Effector CD8-positive, alpha-beta T cell (primary cell): ENCODE measurements at places on chromosomes 12 and 14.

DNA sequence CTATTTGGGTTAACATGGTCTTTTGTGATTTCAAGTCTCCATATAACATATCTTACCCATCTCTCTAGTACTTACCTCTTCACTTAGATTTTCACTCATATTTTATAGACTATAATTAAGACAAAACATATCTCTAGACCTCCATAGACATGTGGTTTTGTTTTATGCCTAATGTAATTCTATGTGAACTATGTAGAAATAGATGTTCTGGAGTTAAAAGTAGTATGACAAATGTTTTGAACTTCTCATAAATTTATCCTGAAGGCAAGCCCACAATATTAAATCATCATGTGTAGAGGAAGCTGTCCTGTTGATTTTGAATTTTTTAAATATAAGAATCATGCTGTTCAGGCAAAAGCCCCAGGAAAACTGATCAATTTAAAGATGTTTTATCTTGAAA lies 169.2 kb downstream of the SYT1 start:
- DNase-seq: no peak

DNA sequence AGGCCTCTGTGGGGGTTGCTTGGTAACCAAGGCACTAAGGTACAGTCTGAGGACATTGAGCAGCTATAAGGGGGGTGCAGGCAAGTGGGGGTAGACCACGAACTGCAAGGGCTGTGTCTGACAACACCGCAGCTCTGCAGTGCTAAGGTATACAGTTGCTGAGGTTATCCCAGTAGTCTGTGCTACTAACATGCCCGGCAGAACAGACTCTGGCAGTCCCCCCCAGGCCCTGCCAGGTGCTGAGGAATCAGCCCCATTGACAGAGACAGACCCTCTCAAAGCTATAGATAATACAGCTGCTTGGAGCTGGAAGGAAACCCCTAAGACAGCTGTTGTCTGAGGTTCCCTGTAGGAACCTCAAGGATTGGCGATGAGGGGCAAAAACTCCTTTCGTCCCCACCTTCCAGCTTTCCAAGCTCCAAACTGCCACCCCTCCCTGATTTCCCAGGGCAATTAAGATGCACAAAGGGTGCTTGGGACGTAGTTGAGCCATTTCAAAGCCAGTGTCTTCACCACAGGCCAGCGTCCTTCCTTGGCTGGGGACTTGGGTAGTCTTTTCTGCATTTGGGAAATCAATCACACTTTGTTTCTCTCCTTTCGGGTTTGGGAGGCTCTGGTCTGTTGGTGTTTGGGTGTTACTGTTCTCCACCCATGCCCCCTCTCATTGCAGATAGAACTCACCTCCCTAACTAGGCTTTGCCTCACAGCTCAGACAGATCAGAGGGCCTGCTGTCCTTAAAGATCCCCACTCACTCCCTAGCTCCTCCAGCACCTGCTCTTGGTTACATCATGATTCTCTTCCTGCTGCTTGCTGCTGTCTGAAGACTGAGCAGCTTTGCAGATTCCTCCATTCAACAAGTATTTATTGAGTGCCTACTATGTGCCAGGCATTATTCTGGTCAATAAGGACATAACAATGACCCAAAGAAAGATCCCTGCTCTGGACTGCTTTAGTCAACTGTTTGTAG lies 2.0 kb upstream of the MYH7 start:
- no peak for DNase-seq

GRCh38 chr14:55518391-55518790 lies 61.6 kb upstream of the KTN1 start:
- no peak for DNase-seq

DNA sequence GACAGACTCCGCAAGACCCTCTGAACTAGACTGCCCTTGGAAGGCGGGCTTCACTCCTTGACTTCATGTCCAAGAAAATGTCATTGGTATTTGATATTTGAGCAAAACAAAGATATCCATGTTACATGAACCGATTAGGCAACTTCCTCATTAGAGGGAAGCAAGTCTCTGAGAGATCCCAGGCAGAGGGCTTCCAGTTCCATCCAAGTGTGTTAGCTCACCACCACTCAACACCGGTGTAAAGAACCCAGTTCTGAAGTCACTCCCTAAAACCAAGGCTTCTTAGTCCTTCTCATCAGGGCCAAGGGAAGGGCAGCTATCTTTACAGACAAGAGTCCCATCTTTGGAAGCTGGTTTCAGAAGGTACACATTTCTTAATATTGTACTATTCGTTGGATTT lies 87.2 kb upstream of the CDKN3 start:
- no peak for DNase-seq

DNA sequence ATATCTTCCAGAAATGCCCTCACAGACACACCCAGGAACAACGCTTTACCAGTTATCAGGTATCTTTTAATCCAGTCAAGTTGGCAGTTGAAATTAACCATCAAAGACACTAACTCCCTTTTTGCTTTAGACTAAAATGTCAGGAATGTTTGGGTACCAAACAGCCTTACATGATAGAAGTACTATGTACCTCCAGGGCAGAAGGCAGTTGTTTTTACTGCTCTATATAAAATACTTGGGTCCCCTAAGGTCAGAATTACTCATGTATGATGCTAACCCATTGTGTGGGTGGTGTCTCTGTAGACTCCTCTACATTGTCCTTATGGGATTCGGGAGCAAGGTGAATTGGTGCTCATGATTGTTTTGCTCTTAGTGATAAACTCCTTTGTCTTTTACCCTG lies 492.5 kb upstream of the FLRT2 start:
- DNase-seq: no peak

DNA sequence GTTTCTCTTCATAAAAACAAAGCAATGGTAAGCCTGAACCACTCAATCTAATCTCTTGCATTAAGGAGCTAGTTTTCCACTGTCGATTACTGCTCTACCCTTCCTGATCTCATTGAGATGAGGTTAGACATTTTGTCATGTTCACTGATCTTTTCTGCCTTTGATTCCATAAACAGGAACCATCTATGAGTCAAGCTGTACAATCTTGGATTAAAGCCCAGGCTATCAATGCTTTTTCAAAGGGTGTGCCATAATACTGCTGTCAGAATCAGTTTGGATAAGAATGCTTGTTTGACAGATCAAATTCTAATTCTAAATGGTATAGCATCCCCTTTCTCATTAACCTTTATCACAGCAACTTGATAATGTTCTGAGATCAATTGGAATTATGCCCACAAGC lies 16.1 kb downstream of the GRIP1 start:
- DNase-seq: no peak

DNA sequence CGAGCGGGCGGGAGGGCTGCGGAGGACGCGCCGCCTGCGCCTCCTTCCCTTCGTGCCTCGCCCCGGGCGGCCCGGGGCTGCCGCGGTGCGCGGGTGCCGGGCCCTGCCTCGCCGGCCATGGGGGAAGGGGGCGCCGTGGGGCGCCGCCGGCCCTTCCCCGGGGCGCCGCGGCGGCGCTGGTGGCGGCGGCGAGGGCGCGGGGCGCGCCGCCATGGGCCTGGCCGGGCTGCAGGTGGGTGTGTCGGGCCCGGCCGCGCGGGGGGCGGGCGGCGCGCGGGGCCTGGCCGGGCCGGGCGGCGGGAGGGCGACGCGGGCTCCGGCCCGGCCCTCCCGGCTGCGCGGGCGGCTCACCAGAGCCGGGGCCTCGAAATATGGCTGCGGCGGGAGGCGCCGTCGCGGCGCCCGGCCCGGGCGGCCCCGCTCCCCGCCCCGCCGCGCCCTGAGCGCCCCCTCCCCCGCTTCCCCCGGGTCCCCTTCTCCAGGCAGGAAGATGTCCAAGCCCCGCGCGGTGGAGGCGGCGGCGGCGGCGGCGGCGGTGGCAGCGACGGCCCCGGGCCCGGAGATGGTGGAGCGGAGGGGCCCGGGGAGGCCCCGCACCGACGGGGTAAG lies 5.1 kb downstream of the KMT5A start:
- no peak for DNase-seq

- no peak for DNase-seq
Observed at GRCh38 chr12:17064834-17065233, 458.9 kb upstream of the LMO3 start.

- DNase-seq: no peak
Observed at GRCh38 chr12:26822026-26822425, 11.0 kb downstream of the ITPR2 start.

DNA sequence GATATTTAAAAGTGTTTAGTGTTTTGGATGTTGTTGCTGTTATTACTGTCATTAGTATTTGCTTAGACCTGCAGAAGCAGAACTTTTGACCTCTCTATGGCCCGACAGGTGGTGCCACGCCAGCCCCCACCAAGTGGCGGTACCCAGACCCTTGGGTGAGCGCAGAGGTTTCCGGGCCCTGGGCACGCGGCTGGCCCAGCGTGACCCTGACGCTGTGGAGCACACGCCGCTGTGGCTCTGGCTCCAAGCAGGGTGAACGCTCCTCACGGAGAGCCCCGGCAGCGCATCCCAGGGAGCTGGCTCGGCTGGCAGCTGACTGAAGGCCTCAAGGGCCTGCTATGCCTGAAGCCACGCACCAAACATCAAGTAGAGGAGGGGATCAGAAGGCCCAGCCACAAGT lies 22.6 kb downstream of the SLC25A47 start:
- DNase-seq: no peak

DNA sequence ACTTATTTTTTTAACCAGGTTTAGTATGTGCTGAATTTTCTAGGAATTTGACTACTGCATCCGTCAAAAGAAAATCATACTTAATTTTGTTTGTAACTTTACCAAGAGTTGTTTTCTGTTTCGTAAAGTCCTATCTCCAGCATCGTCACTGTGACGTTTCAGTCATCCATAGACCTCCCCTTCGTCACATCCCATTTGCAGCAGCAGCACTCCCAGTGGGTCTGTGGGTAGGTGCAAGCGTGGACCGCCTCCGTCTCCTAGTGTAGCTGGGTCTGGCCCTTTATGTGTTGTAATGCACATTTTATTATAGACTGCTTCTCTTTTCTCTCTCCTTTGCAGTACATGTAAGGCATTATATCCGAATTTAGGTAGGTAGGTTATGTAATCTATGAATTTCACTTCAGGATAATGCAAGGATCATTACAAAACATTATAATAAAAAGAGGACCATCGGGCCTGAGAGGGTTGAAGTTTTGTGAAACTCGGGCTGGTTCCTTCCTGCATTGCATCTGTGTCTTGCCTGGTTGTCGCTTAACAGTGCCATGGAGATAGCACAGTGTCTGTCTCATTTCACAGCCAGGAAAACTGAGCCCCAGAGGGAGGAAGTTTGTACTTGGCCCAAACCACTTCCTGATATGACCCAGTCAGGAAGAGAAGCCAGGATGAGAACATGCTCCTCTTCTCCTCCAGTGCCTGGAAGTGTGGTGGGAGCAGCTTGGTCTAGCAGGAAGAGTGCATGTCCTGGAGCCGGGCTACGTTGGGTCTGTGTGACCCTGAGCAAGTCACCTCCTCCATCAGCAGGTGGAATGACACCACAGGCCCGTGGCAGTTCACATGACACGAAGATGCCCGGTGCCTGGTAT lies 41.3 kb downstream of the EVL start:
- peak; percentile 56 for DNase-seq

GRCh38 chr12:12315838-12316237 lies 34.2 kb downstream of the MANSC1 start:
- DNase-seq: no peak

GRCh38 chr12:118404876-118405521 lies 28.6 kb downstream of the SUDS3 start:
- peak; percentile 16 for DNase-seq

DNA sequence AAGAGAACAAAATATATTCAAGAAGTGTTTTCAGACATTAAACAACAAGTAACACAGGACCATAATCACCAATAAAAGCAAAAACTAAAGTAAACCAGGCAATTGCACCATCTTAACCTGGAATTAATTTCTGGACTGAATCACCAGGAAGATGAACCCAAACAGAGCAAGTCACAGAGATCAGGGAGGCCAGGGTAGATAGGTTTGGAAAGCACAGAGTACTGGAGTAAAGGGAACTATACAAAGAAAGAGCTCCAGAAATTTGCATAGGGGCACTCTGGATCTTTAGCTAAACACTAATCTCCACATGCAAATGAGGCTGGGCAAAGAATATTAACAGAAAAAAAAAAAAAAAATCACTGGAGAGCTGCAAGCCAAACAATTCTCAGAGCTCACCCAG lies 84.7 kb downstream of the NUAK1 start:
- DNase-seq: no peak

DNA sequence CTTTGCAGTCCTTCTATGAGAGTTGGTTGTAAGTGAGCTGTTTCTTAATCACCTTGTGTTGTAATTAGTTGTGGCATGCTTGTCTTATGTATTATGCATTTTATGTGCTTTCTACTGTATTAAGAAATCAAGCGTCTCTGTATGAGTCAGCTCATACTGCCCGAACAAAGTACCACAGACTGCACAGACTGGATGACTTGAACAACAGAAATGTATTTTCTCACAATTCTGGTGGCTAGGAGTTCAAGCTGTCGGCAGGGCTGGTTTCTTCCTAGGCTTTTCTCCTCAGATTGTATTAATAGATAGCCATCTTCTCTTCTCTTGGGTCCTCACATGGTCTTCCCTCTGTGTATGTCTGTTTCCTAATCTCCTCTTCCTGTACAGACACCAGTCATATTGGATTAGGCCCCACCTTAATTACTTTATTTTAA lies 77.7 kb downstream of the FLRT2 start:
- no peak for DNase-seq

- DNase-seq: no peak
Observed at GRCh38 chr12:10362828-10363657, 26.8 kb downstream of the KLRK1 start.

GRCh38 chr14:91681118-91681517 lies 50.8 kb downstream of the CATSPERB start:
- DNase-seq: no peak

DNA sequence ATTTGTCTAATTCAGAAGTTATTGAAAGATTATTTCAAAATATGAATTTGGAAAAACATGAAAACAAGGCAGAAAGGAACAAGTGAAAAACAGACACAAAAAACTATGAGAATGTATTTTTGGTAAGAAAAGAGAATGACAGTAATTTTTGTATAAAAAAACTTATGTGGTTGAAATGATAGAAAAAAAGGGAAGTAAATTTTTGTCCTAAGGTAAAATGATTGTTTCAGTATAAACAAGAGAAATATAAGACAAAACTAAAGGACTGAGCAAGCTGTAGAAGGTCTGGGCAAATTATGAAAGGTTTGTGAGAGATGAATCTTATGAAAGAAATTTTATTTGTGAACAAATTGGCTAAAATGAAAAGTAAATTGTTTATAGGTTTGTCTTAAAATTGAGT lies 44.6 kb downstream of the CEP83 start:
- DNase-seq: no peak
